ENCODE measurements at places on chromosomes 12 and 14.

- DNase-seq, result no peak
These were observed 398.4 kb downstream of the SYT1 start for GRCh38 chr12:79262938-79263337.

- no peak for DNase-seq
These were observed 51.6 kb downstream of the AEBP2 start for GRCh38 chr12:19490908-19491307.

- DNase-seq, result no peak
These were observed 121.3 kb downstream of the PDE3A start for GRCh38 chr12:20489645-20490044.

- no peak for DNase-seq
These were observed 232.1 kb upstream of the TBX3 start for GRCh38 chr12:114916124-114916523.

- DNase-seq, result peak; percentile 90
These were observed 3.6 kb upstream of the FOS start for GRCh38 chr14:75274899-75275569.

DNA sequence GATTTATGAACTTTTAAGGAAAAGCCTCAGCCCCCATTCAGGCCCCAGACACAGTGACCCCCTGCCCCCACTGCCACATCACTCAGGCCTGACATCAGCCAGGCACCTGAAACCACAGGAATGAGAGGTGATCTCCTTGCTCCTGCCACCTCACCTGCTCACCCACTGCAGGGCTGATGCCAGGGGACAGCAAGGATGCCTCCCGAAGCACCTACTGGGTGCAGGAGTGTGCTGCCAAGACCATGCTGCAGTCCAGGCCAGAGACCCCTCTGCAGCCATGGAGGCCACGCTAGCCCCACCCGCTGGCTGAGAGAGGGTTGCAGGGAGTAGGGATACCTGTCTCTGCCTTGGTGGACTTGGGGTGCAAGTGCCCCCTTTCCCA lies 18.6 kb upstream of the KRT7 start:
- no peak for DNase-seq

DNA sequence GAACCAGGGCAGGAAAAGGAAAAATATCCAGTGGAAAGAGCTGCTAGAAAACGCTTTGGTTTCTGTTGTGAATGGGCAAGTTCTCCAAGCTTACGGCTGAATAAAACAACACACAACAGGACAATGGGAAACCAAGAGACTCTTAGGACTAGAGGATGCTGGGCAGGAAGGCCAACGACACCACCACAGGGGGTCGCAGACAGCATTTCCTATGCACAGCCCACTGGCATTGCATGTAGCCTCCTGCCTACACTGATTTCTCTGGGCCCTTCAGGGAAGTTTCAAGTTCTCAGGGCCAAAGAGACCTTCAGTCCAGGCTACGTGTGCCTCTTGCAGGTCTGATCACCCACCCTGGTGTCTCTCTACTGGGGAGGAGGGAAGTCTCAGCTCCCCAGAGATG lies 108.0 kb downstream of the RIMBP2 start:
- DNase-seq, result no peak

- no peak for DNase-seq
These were observed 24.9 kb downstream of the SLC6A12 start for GRCh38 chr12:188910-189621.

- DNase-seq, result no peak
These were observed 68.2 kb upstream of the OVCH1 start for GRCh38 chr12:29565727-29566126.

- no peak for DNase-seq
These were observed 948.8 kb downstream of the TRHDE start for GRCh38 chr12:73220951-73221350.

- no peak for DNase-seq
These were observed 42.9 kb upstream of the NR2C1 start for GRCh38 chr12:95116341-95116740.

DNA sequence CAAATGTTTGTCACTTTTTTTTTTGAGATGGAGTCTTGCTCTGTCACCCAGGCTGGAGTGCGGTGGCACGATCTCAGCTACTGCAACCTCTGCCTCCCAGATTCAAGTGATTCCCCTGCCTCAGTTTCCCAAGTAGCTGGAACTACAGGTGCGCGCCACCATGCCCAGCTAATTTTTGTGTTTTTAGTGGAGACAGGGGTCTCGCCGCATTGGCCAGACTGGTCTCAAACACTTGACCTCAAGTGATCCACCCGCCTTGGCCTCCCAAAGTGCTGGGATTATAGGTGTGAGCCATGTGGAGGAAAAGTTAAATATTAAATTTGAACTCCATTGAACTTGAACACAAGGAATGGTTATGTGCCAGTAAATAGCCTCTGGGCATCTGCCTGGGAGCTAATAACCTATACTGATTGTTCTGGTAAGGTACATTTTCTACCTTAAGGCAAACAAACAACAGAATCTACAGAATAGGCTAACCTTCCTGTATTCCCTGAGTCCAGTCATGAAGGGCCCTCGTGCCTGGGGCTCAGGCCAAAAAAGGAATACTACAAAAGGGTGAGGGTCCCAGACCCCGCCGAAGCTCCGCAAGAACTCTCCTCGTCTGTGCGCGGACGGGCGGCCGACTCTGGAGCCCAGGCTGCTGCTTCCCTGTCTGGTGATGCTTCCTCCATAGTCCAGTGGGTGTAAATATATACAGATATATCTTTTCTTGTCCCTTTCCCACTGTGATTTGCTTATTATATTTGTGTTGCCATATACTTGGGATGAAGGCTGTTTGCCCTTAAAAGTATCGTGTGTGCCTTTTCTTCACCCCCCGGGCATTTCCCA lies 74.0 kb upstream of the EIF5 start:
- peak; percentile 85 for DNase-seq

DNA sequence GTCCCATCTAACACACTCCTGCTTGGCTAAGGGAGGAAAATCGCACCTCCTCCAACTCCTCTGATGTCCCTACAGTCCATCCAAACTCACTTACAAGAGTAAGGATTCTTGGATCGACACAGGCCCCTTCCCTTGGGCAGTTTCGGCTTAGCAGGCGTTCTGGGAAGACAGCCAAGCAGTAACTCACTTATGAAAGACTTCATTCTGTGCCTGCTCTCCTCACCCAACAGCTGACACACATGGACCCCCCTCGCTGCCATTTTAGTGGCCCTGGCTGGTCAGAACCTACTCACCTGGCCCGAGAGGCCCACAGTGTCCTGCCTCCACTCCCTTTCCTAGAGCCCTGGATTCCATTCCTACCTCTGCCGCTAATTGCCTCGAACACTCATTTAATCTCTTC lies 52.3 kb upstream of the BCL2L14 start:
- DNase-seq, result peak; percentile 40

DNA sequence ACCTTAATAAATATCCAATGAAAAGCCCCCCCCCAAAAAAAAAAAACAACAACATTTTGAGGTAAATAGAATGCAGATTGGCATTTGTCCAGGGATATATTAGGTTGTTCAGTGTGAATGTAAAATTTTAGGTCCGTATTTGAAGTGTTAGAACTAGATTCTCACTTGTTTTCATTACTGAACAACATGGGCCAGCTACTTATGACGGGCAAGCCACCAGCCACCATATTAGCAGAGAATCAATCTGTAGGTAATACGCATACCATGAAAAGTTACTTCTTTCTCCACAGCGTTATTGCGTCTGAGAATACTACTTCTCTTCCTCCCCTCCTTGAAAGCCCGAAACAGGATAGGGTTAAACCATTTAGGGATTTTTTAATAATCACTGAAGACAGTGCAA lies 5.4 kb downstream of the FLRT2 start:
- no peak for DNase-seq

- DNase-seq, result no peak
These were observed 10.2 kb upstream of the CCER1 start for GRCh38 chr12:90965204-90965603.

GRCh38 chr14:51539571-51540037 lies 112.1 kb upstream of the FRMD6 start:
- no peak for DNase-seq

GRCh38 chr14:104293851-104294627 lies 155.7 kb downstream of the KIF26A start:
- DNase-seq, result no peak

DNA sequence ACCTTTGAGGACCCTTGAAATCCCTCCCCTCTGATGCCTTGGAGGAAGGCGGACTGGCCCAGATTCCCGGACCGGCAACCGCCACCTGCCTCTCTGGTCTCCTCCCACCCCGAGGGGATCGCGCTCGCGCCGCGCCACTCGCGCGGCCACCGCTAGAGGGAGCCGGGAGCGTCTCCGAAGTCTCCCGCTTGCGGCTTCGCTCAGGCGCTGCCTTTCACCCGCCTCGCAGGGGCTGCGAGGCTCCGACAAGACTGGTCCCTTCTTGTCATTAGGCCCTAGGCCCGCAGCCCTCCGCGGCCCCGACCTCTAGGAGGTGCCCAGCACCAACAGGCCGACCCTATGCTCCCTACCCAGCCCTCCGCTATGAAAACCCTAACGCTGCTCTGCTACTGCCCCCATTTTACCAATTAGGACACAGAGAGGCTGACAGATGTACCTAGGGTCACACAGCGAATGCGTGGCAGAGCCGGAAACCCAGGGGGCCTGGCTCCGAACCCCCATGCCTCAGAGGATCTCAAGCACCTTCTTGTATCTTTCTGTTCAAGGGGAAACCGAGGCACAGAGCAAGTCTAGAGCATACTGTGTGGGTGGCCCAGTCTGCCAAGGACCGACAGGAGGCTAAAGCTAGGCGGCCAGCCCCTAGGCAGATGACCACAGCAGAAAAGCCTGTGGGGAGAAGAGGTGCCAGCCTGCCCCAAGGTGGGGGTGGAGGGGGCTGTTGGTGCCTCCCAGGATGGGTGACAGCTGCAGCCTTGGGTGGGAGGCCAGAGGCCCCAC lies 21.4 kb upstream of the VSX2 start:
- DNase-seq, result no peak

DNA sequence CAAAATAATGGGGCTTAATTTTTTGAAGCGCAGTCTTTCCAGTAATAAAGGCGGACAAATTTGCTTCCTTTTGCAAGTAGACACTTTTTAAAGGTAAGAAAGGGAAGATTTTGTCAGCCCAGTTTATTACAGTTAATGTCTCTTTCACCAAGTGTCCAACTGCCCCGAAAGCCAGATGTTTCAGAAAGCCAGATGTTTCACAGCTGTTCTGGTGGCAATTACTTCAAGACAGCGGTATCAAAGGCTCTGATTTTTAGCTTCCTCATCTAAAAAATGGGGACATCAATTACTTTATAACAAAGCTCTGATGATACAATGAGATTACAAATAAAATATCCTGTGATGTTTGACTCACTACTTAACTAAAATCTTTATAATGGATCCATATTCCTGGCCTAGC lies 1.0 kb downstream of the WBP11 start:
- no peak for DNase-seq
